AG09309 (cell line): ENCODE measurements at places on chromosomes 16 and 17.

DNA sequence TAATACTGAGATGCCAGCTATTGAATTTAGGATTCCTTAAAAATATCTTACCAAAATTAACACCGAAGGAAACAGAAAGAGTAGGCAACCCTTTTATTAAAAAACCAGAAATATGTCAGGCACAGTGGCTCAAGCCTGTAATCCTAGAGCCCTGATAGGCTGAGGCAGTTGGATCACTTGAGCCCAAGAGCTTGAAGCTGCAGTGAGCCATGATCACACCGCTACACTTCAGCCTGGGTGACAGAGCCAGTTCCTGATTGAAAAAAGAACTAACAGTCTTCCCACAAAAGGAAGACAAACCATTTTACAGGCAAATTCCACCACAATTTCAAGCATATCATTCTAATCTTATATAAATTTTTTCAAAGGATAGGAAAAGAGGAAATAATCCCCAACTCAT lies 15.6 kb downstream of the SLFN12 start:
- no peak for DNase-seq

GRCh38 chr16:67055712-67056487 lies 27.0 kb downstream of the CBFB start:
- peak; percentile 89 for DNase-seq

DNA sequence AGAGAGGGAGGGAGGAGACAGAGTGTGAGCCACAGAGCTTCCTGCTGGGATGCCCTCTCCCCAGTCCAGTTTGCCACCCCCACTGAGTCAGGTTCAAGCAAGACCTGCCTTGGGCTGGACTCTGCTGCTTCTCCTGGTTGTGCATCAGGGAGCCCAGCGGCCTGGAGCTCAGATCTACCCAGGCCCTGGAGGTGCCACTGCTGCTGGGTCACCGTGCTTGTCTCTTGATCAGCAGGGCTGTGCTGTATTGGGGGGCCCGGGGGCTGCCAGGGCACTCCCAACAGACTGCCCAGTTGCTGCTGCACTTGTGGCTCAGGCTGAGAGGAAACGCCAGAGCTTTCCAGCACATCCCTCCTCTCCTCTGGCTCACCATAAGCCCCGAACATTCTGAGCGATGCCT lies 8.9 kb downstream of the TLE7 start:
- no peak for DNase-seq

GRCh38 chr16:78972006-78972405 lies 628.5 kb downstream of the MAF start:
- DNase-seq, result no peak

DNA sequence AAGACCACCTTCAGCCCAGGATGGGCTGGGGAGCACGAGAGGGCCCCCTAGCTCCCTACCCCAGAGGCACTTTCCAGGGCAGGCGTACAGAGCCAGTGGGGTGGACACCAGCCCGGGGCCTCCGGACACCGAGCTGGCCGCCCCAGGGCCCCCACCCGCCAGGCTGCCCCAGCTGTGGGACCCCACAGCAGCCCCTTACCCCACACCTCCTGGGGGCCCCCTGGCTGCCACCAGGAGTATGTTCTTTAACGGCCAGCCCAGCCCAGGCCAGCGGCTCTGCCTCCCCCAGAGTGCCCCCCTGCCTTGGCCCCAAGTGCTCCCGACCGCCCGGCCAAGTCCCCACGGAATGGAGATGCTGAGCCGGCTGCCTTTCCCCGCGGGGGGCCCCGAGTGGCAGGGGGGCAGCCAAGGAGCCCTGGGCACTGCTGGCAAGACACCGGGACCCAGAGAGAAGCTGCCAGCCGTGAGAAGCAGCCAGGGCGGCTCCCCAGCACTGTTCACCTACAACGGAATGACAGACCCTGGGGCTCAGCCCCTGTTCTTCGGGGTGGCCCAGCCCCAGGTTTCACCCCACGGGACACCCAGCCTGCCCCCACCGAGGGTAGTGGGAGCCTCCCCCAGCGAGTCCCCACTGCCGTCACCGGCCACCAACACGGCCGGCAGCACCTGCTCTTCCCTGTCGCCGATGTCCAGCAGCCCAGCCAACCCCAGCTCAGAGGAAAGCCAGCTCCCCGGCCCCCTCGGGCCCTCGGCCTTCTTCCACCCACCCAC lies 24.3 kb upstream of the ZFPM1 start:
- no peak for DNase-seq

- DNase-seq, result no peak
These were observed 8.8 kb downstream of the RNF213 start for GRCh38 chr17:80269405-80269807.

DNA sequence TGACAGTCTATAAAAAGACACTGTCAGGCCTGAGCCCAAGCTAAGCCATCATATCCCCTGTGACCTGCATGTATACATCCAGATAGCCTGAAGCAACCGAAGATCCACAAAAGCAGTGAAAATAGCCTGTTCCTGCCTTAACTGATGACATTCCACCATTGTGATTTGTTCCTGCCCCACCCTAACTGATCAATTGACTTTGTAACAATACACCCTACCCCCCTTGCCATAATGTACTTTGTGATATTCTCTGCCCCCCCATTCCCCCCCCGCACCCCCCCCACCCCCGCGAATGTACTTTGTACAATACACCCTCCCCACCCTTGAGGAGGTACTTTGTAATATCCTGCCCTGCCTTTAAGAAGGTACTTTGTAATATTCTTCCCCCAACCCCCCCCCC lies 82.2 kb upstream of the MED13 start:
- DNase-seq, result no peak

DNA sequence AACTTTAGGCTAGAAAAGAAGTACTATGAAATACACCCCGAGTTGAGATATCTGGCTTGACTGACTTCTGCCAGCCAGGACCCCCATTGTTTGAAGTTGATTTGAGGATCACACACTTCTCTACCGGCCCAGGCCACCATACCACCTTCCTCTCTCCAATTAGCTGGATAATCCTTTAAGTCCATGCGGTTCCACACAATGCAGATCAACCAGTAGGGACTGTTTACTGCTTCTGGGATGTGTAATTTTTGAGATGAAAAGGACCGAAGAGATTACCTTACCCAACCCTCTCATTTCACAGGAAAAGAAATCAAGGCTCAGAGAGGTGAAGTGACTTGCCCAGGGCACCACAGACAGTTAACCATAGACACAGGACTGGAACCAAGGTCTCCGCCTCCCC lies 20.5 kb downstream of the ERN1 start:
- no peak for DNase-seq

GRCh38 chr16:79845033-79845733 lies 244.6 kb upstream of the MAF start:
- DNase-seq, result no peak

DNA sequence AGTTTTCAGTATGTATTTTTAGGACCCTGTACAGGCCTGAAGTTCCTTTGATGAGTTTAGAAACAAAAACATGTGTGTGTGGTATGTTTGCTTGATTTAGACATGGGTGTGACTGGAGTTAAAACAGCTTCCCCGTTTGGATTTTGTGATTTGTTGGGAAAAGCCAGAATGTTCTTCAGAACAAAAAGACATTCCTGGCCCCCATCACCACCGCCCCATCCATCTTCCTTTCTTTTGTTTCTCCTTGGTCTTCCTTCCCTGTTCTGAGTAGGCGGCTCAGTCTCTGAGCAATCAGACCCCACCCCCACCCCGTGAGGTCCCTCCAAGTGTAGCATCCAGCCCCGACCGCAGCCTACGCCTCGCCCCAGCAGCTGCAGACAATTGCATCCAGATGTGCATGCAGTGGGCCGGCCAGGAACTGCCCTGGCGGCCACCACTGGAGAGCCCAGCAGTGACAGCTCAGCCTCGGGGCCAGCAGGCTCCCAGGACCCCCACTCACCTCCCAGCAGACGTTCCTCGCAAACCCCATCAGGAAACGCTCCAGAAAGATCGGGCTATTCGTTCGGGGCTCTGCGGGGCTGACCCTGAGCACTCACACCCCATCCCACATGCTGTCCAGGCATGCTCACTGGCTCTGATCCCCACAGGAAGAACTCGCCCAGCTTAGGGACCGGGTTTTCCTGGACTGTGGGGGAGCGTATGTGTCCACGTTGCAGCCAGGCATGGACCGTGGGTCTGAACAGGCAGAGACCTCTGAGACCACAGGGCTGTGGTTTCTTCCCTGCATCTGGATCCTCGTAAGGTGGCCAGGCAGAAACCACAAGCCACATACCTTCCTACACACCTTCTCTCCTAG lies 99.8 kb upstream of the CDH5 start:
- no peak for DNase-seq

- no peak for DNase-seq
These were observed 190.3 kb downstream of the CPPED1 start for GRCh38 chr16:12613131-12613991.

GRCh38 chr16:69465083-69465721 lies 40.8 kb downstream of the CYB5B start:
- DNase-seq, result no peak

GRCh38 chr17:19254651-19255050 lies 17.5 kb downstream of the EPN2 start:
- no peak for DNase-seq

GRCh38 chr17:71378036-71378435 lies 742.8 kb upstream of the SOX9 start:
- no peak for DNase-seq

- no peak for DNase-seq
These were observed 20.4 kb upstream of the BEAN1 start for GRCh38 chr16:66406534-66407221.

- DNase-seq, result peak; percentile 8
These were observed 122.2 kb downstream of the CCDC182 start for GRCh38 chr17:57622683-57623433.

GRCh38 chr16:77711179-77711578 lies 11.1 kb upstream of the NUDT7 start:
- DNase-seq, result no peak

DNA sequence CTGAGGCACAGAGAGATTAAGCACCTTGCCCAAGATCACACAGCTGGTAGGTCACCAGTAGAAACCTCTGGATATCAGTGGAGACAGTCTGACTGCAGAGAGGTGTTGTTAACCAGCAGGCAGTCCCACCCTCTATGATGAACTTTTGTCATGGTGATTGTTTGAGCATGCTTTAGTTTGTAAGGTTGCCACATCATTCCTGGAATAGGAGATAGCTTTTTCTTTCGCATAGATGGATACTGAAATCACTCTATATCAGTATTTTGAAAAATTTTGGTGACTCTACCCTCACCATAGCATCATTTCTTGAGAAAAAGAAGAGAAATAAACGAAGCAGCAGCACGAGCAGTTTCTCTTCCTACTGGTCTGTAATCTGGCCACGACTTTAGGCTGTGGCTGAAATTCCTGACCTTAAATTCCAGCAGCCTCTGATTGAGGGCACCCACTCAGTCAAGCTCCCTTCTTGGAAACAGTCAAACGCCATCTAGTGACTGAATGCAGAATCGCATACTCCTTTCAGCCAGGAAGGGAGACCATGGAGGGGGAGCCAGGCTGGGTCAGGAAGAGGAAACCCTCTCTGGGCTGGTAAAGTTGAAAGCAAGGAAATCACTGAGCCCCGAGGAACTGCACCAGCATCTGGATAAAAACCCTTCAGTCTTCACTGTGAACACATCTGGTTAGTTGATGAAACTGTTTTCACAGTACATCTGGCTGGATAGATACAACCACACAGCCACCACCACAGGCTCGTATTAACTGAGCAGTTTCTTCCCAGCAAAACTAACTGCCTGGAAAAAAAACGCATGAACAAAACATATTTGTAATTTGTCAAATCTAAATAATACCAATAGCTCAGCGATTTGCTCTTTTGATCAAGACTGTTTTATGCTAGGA lies 108.5 kb upstream of the XYLT1 start:
- peak; percentile 81 for DNase-seq

DNA sequence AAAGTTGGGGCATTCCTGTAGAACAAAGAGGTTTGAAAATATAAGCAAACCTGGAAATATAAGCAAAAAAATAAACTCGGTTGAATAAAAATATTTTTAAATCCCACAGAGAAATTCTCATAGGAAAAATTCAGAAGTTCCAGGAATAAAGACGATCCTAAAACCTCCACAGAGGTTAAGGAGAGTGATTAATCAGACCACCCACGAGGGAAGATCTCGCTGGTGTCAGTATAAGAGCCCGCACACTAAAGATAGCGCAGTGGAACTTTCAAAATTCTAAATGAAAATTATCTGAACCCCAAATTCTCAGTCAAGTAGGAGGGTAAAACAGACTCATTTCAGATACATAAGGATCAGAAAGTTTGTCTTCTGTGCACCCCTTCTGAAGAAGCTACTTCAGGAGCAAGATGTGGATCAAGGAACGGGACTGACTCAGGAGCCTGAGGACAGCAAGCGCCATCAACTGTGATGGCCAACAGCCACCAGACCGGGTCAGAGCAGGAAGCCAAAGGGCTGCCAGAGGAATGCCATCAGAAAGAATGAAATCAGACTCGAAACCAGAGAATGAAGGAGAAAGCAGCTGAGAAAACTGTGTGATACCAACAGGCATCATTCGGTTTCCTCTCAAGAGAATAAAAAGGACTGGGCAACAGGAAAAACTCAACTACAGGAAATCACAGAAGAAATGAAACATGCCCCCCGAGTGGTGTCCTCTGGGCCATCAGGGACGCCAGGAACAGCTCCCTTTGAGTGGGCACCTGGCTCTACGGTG lies 66.9 kb downstream of the CYTH1 start:
- DNase-seq, result no peak

DNA sequence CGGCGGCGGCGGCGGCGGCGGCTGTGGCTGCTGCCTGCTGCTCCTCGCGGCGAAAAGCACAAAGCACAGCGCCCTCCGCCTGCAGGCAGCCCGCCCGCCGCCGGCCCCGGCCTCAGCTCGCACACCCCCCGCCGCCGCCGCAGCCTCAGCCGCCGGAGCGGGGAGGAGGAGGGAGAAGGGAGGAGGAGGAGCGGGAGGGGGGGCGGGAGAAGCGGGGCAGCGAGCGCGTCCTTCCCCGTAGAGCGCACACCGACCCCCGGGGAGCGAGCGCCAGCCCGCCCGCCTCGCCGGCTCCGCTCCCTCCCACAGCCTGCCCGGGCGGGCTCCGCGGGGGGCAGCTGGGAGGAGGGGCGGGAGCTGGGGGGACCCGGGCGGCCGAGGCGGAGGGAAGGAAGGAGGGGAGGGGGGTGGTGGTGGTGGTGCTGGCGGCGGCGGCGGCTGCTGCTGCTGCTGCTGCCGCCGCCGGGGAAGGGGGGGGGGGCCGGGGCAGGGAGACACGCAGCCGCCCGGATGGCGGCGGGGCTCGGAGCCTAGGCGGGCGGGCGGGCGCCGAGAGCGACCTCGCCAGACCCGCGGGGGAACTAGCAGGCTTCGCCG lies at the start of gene UBTF:
Gene UBTF (minus strand): TSS at position 60 of the 597 bp plus-strand sequence. CDS start 1,446 bp downstream, outside the sequence.
- DNase-seq, result no peak
